Upper lobe of left lung (tissue), 6 donors: ENCODE measurements at places on chromosomes 13 and 19. TPM values are rescaled to one million over a fixed set of nuclear protein-coding genes. Genes with fewer than 3 reads are reported as not detected.

Gene PIN1
- total RNA-seq: 70.4 TPM

DNA sequence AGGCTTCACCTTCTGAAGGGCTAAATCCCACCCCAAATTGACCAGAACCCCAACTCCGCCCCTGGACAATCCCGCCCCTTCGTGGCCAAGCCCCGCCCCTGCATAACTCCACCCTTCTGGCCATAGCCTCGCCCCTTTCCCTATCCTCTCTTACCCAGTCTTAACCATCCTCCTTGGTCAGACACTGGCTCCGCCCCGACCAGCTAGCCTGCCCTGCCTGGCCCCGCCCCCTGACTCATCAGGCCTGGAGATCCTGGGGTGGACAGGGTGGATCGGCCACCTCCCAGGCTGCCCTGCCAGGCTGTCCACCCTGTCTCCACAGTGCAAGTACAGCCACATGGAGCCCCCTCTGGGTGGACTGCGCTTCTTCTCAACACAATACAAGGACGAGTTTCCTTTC lies 8.0 kb upstream of the ZNF358 start:
- DNase-seq: peak; percentile 88

GRCh38 chr13:39463611-39464010 lies 139.4 kb downstream of the LHFPL6 start:
- DNase-seq: no peak

GRCh38 chr19:57099199-57099661 lies 20.6 kb upstream of the USP29 start:
- DNase-seq: peak; percentile 57

- DNase-seq: peak; percentile 63
These were observed 53.2 kb upstream of the SHKBP1 start for GRCh38 chr19:40523322-40524047.

DNA sequence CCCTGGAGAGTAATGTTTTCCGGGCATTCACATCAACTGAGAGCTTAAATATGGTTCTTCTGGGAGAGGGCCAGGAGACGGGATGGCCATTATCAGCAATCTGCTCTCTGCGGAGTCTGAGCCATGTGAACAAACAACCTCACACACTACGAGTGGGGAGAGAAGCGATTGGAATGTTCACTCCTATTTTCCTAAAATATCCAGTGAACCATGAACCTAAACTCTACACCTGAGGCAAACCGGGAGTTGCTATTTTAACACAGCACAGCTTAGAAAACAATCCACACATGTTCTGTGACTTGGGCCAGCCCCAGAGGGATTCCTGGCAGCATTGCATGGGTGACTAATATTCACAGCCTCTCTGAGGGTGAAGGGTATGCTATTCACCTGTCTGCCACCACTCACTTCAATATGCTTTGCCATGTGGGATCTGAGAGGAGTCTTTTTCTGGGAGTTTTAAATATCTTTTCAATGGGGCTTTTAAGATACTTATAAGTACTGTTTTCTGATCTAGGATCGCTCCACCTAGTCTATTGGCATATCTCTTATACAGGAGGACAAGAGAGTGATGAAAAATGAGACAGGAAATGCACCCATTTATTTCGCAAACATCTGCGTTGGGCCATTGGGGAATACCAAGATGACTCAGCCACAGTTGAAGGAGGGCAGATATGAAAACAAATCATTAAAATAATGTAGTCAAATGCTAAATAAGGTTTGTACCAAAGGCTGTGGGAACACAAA lies 72.6 kb upstream of the SERP2 start:
- peak; percentile 66 for DNase-seq

DNA sequence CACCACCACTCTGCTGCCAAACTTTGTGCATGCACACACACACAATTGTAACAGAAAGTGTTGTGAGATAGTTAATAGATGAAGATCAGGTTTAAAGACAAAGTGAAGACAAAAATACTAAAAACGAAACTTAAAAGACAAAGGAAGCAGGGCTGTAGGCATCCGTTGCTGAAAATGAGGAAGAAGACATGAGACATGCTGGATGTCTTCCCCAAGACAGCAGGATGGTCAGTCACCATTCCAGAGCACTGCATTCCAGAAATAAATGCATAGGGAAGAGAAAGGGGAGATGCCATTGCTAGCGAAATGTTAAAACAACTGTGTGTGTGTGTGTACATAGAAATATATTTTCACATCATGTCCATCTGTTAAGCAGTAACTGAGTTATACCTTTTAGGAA lies 520.1 kb downstream of the SUCLA2 start:
- no peak for DNase-seq
